ENCODE measurements at places on chromosomes 3 and 15.
A peak's percentile ranks its signal among the peaks of the same experiment; 100 is the strongest.

DNA sequence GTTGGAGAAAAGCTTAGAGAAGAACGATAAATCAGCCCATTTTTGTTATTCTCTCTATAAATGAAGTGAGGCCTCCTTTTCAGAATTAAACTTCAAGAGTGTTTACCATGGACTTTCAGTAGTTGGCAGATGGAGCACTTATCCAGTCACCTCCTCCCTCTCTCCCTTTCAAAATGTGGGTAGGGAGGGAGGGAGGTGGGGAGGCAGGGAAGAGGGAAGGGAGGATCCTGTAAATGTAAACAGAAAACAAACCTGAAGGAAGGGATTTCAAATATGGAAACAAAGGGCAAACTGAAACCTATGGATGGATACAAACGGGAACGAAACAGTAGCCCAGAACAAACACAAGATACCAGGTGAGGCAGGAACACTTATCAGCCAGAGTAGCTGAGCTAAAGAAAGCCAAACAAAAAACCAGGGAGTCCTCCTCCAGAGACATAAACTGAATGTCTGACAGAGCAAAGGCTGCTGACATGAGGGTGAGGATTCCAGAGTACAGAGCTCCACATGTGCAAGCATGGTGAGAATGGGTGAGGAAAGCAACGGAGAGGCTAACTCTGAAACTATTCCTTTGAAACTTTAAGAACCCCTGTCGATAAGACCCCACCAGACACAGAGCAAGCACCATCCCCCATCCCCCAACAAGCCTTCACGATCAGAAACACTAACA lies 41.0 kb upstream of the GP5 start:
- no peak overlapping the region for H3K27ac ChIP-seq
- H3K4me1 ChIP-seq, result peaks cover 13% of the 10 kb centered on the region
- no peak overlapping the region for H3K4me3 ChIP-seq
- H3K27me3 ChIP-seq, result no peaks in the 10 kb centered on the region
- no peak for DNase-seq

GRCh38 chr3:131388490-131388799 lies 6.9 kb downstream of the NUDT16 start:
- no peak for DNase-seq
- no peak overlapping the region for H3K4me3 ChIP-seq
- H3K27me3 ChIP-seq, result peaks cover 1% of the 10 kb centered on the region
- H3K36me3 ChIP-seq, result peaks cover 13% of the 10 kb centered on the region
- H3K27ac ChIP-seq, result no peak overlapping the region
- H3K4me1 ChIP-seq, result peaks cover 25% of the 10 kb centered on the region

- no peak for DNase-seq
- H3K27ac ChIP-seq, result no peak overlapping the region
- no peaks in the 10 kb centered on the region for H3K4me1 ChIP-seq
- no peak overlapping the region for H3K4me3 ChIP-seq
- H3K36me3 ChIP-seq, result no peaks in the 10 kb centered on the region
These were observed 131.6 kb downstream of the LEKR1 start for GRCh38 chr3:156957715-156958114.

GRCh38 chr15:45148076-45149059 lies 18.6 kb downstream of the DUOX1 start:
- DNase-seq, result no peak
- H3K27me3 ChIP-seq, result no peaks in the 10 kb centered on the region
- no peaks in the 10 kb centered on the region for H3K36me3 ChIP-seq
- no peak overlapping the region for H3K4me3 ChIP-seq
- no peaks in the 10 kb centered on the region for H3K4me1 ChIP-seq

- H3K4me3 ChIP-seq, result no peak overlapping the region
- peaks cover 4% of the 10 kb centered on the region for H3K27me3 ChIP-seq
- H3K27ac ChIP-seq, result no peak overlapping the region
- H3K4me1 ChIP-seq, result peaks cover 34% of the 10 kb centered on the region
These were observed 122.7 kb downstream of the DGKG start for GRCh38 chr3:186239321-186239720.

- H3K36me3 ChIP-seq, result peaks cover 51% of the 10 kb centered on the region
- DNase-seq, result no peak
- no peak overlapping the region for H3K27ac ChIP-seq
- H3K4me3 ChIP-seq, result no peak overlapping the region
- H3K4me1 ChIP-seq, result peaks cover 30% of the 10 kb centered on the region
These were observed 21.9 kb downstream of the ATOSA start for GRCh38 chr15:52657338-52657737.

- H3K27ac ChIP-seq, result peak overlapping the region; percentile 62
- H3K4me3 ChIP-seq, result no peak overlapping the region
- peaks cover 27% of the 10 kb centered on the region for H3K4me1 ChIP-seq
- peaks cover 2% of the 10 kb centered on the region for H3K36me3 ChIP-seq
- no peak for DNase-seq
These were observed 11.0 kb upstream of the ONECUT1 start for GRCh38 chr15:52800828-52801747.

DNA sequence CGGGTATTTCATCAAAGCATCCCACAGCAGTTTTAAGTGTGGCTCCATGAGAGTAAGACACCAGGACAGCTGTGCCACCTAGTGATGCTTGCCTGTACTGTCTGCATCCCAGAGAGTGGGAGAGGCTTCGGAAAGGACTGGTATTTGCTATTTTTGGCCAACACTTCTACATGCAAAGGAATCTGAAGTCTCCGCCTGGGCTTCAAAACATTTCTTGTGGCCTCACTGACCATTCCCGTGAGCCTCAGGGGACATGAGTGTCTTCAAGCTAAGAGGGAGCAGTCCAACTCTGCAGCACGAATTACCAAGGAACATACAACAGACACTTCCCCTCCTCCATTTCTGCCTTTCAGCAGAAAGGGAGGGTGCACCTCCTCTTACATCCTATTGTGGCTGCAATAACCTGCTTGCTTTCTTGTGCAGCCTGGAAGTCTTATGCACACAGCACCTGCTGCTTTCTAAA lies 177.5 kb downstream of the RORA start:
- no peaks in the 10 kb centered on the region for H3K4me1 ChIP-seq
- H3K4me3 ChIP-seq, result no peak overlapping the region
- H3K36me3 ChIP-seq, result no peaks in the 10 kb centered on the region
- no peak overlapping the region for H3K27ac ChIP-seq

- H3K36me3 ChIP-seq, result no peaks in the 10 kb centered on the region
- no peak overlapping the region for H3K4me3 ChIP-seq
- peaks cover 5% of the 10 kb centered on the region for H3K27me3 ChIP-seq
- H3K4me1 ChIP-seq, result no peaks in the 10 kb centered on the region
- no peak overlapping the region for H3K27ac ChIP-seq
These were observed 43.4 kb downstream of the C2CD4A start for GRCh38 chr15:62109982-62110851.

DNA sequence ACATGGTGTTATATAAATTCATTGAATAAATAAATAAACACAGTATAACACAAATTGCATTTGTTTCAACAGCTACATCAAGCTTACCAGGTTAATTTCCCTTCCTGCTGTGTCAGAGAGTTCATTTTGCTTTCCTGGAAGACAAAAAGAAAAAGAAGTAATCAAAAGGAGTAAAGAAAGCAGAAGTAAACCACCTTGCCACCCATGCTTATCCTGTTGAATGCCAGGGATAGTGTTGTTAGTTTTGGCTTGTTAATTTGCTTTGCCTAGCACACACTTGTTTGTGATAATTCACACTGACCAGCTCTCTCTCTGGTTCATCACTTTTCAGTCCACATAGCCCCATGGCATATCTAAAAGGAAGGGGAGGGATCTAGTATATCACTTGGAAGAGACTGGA lies 29.6 kb downstream of the BTLA start:
- no peak overlapping the region for H3K4me3 ChIP-seq
- DNase-seq, result no peak
- no peak overlapping the region for H3K27ac ChIP-seq
- peaks cover 88% of the 10 kb centered on the region for H3K36me3 ChIP-seq
- no peaks in the 10 kb centered on the region for H3K27me3 ChIP-seq

DNA sequence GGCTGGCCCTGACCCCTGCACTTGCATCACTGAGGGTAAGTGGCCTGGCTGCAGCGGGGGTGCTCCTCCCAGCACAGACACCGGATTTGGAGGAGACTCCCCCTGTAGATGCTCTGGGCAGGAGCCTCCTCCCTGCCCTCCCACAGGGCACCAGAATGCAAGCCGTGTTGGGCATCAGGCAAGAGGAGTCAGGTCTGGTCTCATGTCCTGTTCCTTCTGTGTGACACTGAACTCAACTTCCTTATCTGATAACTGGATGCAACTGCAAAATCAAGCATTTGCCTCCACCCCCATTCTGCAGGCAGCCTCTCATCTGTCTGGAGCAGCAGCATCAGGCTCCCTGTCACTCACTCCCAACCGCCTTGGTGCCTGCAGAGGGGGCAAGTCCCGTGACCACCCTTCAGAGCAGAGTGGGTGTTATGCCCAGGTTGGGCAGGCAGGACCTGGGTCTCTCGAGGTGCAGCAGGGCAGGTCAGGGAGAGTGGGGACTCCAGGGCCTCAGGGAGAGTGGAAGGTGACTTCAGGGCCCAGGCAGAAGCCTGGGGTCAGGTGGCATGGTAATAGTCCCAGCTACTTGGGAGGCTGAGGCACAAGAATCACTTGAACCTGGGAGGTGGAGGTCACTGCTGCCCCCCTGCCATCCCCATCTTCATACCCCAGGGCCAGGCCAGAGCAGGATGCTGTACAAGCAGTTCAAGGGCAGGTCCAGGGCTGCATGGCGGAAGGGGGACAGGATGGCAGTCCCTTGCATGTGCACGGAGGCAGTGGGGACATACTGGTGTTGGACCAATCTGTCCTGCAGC lies 10.5 kb upstream of the RPL29 start:
- H3K27me3 ChIP-seq, result peaks cover 3% of the 10 kb centered on the region
- peak overlapping the region; percentile 19 for H3K27ac ChIP-seq
- peaks cover 18% of the 10 kb centered on the region for H3K4me1 ChIP-seq
- no peak overlapping the region for H3K4me3 ChIP-seq
- DNase-seq, result no peak

- no peak overlapping the region for H3K4me3 ChIP-seq
- no peak overlapping the region for H3K27ac ChIP-seq
- no peak for DNase-seq
- H3K27me3 ChIP-seq, result peaks cover 6% of the 10 kb centered on the region
These were observed 17.4 kb upstream of the RPUSD3 start for GRCh38 chr3:9861201-9861600.

DNA sequence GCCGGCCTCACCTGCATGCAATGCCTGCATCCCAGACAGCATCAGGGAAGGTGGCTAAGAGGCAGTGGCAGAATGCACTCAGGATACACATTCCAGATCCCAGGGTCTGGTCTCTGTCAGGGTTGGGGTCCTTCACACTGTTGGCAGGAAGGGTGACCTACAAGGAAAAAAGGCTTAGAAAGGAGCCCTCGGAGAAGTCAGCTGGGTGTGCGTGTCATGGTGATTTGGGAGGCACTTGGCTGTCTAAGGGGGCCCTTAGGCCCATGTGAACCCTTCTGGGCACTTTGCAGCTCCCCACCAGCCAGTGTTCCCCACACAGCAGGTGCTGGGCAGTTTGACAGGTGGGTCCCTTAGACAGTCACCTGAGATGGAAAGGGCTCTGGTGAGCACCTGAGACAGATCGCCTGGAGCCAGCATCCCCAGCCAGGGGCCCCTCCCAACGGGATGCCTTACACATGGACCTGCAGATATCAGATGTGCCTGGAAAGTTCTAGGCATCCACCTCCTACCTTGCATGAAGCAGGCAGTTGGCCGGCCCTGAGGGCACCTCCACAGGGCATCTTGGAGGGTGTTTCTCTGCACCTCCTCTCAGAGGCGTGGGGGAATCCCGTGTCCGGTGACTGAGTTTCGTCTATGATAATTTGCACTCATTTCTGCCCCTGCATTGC lies 131.6 kb downstream of the LRRK1 start:
- H3K4me3 ChIP-seq, result no peak overlapping the region
- H3K36me3 ChIP-seq, result no peaks in the 10 kb centered on the region
- no peaks in the 10 kb centered on the region for H3K4me1 ChIP-seq
- DNase-seq, result peak; percentile 5
- H3K27me3 ChIP-seq, result no peaks in the 10 kb centered on the region

GRCh38 chr15:91068966-91069365 lies 31.1 kb upstream of the SV2B start:
- H3K27me3 ChIP-seq, result peaks cover 28% of the 10 kb centered on the region
- no peaks in the 10 kb centered on the region for H3K36me3 ChIP-seq
- no peaks in the 10 kb centered on the region for H3K4me1 ChIP-seq
- H3K4me3 ChIP-seq, result no peak overlapping the region
- no peak overlapping the region for H3K27ac ChIP-seq

GRCh38 chr3:147915057-147915456 lies 505.9 kb downstream of the ZIC1 start:
- no peaks in the 10 kb centered on the region for H3K27me3 ChIP-seq
- no peak overlapping the region for H3K4me3 ChIP-seq
- H3K36me3 ChIP-seq, result no peaks in the 10 kb centered on the region
- H3K27ac ChIP-seq, result no peak overlapping the region
- no peaks in the 10 kb centered on the region for H3K4me1 ChIP-seq
- DNase-seq, result no peak

- no peak for DNase-seq
- peaks cover 73% of the 10 kb centered on the region for H3K4me1 ChIP-seq
- H3K27me3 ChIP-seq, result no peaks in the 10 kb centered on the region
- no peak overlapping the region for H3K4me3 ChIP-seq
These were observed 13.8 kb downstream of the TATDN2 start for GRCh38 chr3:10262027-10262426.

- H3K27ac ChIP-seq, result no peak overlapping the region
- no peaks in the 10 kb centered on the region for H3K4me1 ChIP-seq
- H3K36me3 ChIP-seq, result no peaks in the 10 kb centered on the region
- no peak for DNase-seq
- H3K27me3 ChIP-seq, result no peaks in the 10 kb centered on the region
These were observed 43.0 kb downstream of the SPSB4 start for GRCh38 chr3:141093971-141094684.

GRCh38 chr3:33417066-33417673 lies 23.0 kb downstream of the UBP1 start:
- no peak overlapping the region for H3K4me3 ChIP-seq
- H3K27me3 ChIP-seq, result no peaks in the 10 kb centered on the region
- H3K36me3 ChIP-seq, result peaks cover 64% of the 10 kb centered on the region
- no peak overlapping the region for H3K27ac ChIP-seq

- H3K4me1 ChIP-seq, result no peaks in the 10 kb centered on the region
- H3K27ac ChIP-seq, result no peak overlapping the region
- no peak for DNase-seq
These were observed 149.1 kb upstream of the HACD2 start for GRCh38 chr3:123733805-123734526.

GRCh38 chr15:26087395-26087794 lies 224.3 kb upstream of the ATP10A start:
- no peak overlapping the region for H3K27ac ChIP-seq
- H3K36me3 ChIP-seq, result no peaks in the 10 kb centered on the region
- no peak for DNase-seq
- H3K4me3 ChIP-seq, result no peak overlapping the region
- H3K27me3 ChIP-seq, result peaks cover 5% of the 10 kb centered on the region

- no peak for DNase-seq
- no peaks in the 10 kb centered on the region for H3K4me1 ChIP-seq
- H3K27me3 ChIP-seq, result no peaks in the 10 kb centered on the region
These were observed 214.7 kb downstream of the ATP8B4 start for GRCh38 chr15:49904296-49904695.

- H3K27me3 ChIP-seq, result no peaks in the 10 kb centered on the region
- H3K4me1 ChIP-seq, result no peaks in the 10 kb centered on the region
- no peak for DNase-seq
- H3K36me3 ChIP-seq, result no peaks in the 10 kb centered on the region
- H3K4me3 ChIP-seq, result no peak overlapping the region
- H3K27ac ChIP-seq, result no peak overlapping the region
These were observed 831.7 kb downstream of the CADM2 start for GRCh38 chr3:85790445-85791030.

Measured in activated CD4-positive, alpha-beta T cell treated with anti-CD3 and anti-CD28 coated beads, Interleukin-2, amount 10 ng/mL, durations not matched to agents 7 days and 5 days (primary cell).